Endothelial cell of coronary artery (primary cell): ENCODE measurements at places on chromosomes 3 and 15. TPM values are rescaled to one million over a fixed set of nuclear protein-coding genes. Genes with fewer than 3 reads are reported as not detected.

Gene PLCH1
- 0.09 TPM in 1 of 2 replicates, not detected in the other for total RNA-seq

Gene GNAT1
- 0.54 TPM in 1 of 2 replicates, not detected in the other for total RNA-seq

Gene APPL1
- 32.9 and 38.4 TPM in 2 replicates for total RNA-seq

Gene PPP1R2
- total RNA-seq = 96.9 and 104 TPM in 2 replicates

Gene TMEM212
- not detected in 2 replicates for total RNA-seq

Gene KIF7
- total RNA-seq = 9.5 and 11.6 TPM in 2 replicates

Gene SNX33
- total RNA-seq = 5.8 and 17.6 TPM in 2 replicates

Gene MUSTN1
- total RNA-seq = not detected in 2 replicates

Gene SUCLG2
- 29.4 and 46.4 TPM in 2 replicates for total RNA-seq

Gene SLC15A2
- total RNA-seq = 0.09 and 0.75 TPM in 2 replicates

Gene LRRC34
- total RNA-seq = 0.38 and 2.2 TPM in 2 replicates

Gene RBM6
- total RNA-seq = 36.3 and 55.8 TPM in 2 replicates

Gene IL12A
- 0.47 and 0.54 TPM in 2 replicates for total RNA-seq
